ENCODE measurements at places on chromosomes 11 and 22.

- DNase-seq = no peak
Measured at GRCh38 chr11:8273287-8273686, 9.6 kb upstream of the LMO1 start.

GRCh38 chr22:35544827-35545226 lies 4.2 kb downstream of the RASD2 start:
- DNase-seq = no peak

- DNase-seq = no peak
Measured at GRCh38 chr22:28980326-28980725, 81.3 kb downstream of the C22orf31 start.

GRCh38 chr11:38425578-38425977 lies 1827.5 kb upstream of the RAG2 start:
- no peak for DNase-seq

GRCh38 chr11:20474882-20475517 lies 87.5 kb downstream of the PRMT3 start:
- DNase-seq = no peak

DNA sequence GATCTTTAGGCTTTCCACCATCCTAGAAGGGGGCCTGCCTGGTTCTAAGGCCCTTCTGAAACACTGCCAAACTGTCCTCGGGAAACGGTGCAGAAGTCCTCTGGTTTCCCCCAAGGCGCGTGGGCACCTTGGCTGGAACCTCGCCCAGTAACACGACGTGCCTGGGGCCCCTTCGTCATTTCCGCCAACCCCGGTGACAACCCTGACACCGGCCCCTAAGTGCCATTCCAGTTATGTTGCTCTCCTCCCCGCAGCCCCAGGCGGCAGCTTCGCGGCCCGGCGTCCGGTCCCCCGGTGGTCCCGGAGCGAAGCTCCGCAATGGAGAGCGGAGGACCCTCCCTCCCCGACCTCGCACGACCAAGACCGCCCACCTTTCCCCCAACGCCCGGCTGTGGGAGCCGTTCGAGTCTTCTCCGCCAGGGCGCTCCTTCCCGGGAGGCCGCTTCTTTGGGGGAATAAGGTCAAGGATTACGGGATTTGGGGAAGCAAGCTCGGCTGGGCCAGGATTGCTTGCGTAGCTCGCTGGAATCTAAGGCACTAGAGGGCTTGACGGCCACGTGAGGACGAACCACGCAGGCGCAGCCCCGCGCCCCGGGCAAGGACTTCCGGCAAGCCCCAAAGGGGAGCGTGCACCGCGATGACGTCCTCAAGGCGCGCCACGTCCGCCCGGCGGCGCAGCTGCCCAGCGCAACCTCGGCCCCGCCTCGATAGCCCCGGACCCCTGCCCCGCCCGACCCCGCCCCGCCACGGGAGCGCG lies 626 bp downstream of the RNH1 start:
- DNase-seq = peak; percentile 99

- peak; percentile 41 for DNase-seq
Measured at GRCh38 chr11:64252003-64252872, 908 bp downstream of the PLCB3 start.

DNA sequence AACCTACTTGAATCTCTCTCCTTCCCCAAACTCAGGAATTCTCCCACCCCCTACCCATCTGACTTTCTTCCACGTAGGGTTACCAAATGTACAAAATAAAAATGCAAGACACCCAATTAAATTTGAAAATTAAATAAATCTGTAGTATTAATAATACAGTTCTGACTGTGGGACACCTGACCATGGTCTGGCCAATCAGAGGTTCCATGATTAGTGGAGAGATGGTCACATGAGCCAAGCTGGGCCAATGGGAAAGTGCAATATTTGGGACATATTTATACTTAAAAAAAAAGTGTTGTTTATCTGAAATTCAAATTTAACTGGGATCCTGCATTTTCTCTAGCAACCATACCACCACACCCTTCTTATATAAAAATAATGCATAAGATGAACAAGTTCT lies 29.8 kb upstream of the ASPHD2 start:
- no peak for DNase-seq

GRCh38 chr11:17738151-17738973 lies 3.8 kb downstream of the KCNC1 start:
- DNase-seq = no peak
